ENCODE measurements at places on chromosomes 13 and 19.

- DNase-seq, result no peak
Measured at GRCh38 chr19:46056536-46056935, 15.7 kb upstream of the IGFL4 start.

GRCh38 chr13:50636007-50636704 lies 207.3 kb downstream of the DLEU7 start:
- DNase-seq, result no peak

DNA sequence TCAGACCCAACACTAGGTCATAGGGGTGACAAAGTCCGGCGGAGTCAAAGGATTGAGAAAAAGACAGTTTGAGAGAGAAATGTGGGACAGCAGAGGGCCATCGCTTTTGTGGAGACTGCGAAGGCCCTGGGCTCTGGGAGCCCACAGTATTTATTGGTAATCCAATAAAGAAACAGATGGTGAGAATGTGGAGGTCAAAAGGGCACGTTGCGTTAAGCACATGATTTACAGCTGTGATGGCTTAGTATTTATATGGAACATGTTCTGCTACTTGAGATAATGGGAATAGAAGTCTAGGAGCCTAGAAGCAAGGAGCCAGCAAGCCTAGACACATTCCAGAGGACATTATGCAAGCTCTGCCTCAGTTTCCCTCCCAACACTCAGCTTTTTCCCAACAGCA lies 2521.1 kb downstream of the PCDH9 start:
- no peak for DNase-seq

DNA sequence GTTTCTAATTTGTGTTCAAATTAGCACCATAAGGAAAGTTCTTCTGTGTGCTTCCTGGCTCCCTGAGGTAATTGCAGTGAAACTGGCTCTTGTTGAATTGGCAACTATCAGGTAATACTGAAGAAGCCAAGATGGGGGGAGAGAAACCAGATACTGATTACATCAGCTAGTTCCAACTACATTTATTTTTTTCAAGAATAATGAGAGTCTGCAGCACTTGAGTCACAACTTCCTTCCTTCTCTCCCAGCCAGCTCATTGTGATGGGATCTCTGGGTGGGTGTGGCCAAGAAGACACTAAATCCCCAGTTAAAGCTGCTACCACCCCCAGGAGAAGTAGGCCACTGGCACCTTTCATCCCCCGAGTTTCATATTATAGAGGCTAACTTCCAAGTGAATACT lies 100.7 kb upstream of the RXFP2 start:
- no peak for DNase-seq
